ENCODE measurements at places on chromosomes 16 and 17.

GRCh38 chr16:23924128-23924527 lies 88.3 kb downstream of the PRKCB start:
- DNase-seq = no peak

DNA sequence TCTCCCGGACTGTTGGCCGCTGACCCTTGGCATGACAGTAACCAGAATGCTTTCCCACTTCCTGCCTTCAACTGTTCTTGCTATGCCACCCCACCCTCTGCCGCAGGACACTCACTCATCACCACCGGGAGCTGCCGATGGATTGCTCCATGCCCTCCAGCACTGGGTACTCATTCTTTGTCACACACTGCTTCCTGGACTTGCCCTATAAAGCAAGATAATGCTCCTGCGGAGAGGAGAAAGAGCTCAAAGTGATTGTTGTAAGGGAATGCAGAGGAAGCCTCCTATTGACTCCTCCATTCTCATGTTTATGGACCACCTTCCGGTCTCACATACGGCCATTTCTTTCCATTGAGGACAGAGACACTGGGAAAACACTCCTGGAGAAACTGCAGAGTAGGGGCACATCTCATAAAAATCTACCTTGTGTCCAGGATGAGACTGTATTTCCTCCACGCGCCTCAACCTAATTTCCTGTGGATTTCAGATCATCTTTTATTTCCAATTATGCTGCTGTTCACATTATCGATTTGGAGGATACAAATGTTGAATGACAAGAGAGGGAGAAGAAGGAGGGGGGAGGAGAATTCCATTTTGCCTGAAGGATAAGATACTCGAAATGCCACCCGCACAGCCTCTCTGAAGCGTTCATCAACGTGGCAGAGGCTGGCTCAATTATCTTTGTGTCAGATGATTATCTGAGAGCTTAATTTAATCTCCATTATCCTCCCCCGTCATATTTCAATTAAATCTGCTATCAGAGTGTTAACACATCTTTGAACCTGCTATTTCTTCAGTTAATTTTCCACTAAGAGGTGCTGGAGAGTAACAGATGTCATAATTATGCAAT lies 486.1 kb upstream of the SALL1 start:
- no peak for DNase-seq

DNA sequence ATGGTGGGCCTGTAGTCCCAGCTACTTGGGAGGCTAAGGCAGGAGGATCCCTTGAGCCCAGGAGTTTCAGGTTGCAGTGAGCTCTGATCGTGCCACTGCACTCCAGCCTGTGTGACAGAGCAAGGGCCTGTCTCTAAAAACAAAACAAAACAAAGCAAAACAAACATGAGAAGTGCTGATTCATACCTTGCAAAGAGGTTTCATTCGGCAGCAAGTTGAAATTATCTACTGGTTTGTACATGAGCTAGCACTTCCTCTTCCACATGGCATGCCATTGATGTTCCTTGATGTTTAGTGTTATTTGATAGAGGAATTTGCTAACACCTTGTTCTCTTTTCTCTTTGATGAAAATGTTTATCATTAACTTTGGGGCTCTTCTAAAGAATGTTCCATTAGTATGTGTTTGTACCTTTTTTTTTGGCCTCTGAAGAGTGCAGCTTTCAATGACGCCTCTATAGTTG lies 50.6 kb downstream of the SPECC1 start:
- DNase-seq = no peak

- DNase-seq = no peak
Measured at GRCh38 chr17:19391432-19391831, 4.4 kb upstream of the MFAP4 start.

DNA sequence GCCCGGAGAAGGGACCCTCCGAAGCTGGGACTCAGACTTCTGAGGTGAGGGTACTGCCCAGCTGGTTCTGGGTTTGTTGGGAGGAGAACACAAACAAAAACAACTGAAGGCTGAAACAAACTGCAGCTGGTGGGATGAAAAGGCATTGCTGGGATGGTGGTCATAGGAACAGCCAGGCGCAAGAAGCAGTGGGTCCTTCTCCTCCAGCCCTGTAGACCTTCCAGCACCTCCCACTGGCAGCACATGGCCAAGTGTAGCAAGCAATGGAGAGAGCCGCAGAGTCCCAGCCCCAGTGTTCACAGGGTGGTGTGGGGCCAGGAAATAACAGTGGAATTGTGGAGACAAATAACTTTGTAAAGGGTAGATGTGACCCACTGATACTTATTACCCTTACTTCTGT lies 48.7 kb upstream of the FOXJ1 start:
- DNase-seq = no peak
